ENCODE measurements at places on chromosomes 16 and 17.

DNA sequence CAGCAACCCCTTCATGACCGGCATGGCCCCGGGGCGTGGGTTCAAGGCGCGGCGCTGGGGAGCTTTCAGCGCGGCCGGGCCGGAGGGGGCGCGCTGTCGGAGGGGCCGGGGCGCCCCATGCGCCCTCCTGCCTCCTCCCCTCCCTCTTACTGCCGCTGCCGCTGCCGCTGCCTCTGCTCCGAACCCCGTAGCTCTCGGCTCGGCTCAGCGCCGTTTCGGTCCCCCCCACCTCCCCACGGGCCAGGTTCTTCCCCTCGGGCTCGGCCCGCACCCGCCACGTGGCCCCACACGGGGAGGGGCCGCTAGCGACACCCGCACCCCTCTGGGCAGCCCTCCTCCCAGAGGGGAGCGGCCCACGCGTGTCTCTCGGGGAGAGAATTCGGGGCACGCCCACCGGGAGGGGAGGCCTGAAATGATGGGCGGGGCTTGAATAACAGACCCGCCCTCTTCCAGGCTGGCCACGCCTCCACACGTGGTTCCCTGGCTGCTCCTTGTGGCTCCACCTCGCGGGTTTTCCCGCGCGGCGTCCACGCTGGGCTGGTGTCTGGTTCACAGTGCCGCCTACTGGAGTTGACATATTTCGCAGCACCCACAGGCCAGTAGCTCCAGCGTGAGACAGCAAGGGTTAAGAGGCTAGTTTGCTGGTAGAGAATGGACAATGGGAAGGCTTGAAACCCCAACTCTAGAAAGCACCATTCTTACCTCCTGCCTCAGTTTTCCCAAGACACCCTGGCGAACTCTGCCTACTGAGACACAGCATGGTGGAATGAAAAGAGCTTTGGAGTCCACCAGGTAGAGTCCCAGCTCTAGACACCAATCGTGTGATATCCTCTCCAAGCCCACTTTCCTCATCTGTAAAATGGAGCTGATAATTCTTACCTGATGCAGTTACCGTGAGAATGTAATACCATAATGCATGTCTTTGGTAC is at the start of gene KCNH4:
KCNH4 (minus strand) TSS at position 221 of the 929 bp plus-strand sequence; CDS start at position 24, 197 bp downstream.
- DNase-seq, result peak; percentile 59

GRCh38 chr16:59148769-59149155 is 414.6 kb upstream of the GOT2 start:
- DNase-seq, result no peak

DNA sequence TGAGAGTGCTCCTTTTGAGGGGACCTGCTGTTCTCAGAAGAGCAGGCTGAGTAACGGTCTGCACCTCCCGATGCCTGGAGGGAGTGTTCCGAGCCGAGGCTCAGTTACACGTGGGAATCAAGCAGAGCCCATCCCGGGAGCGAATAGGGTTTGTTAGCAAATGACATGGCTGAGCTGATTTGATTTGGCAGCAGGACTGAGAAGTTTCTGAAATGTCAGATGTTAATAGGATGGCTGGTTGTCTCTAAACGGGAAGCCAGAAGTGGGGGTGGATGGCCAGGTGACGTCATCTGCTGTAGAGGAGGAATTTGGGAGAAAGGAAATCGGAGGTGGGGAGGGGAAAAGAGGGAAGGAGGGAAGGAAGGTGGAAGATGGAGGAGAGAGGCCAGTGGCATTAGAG is 128.0 kb downstream of the RAP1GAP2 start:
- no peak for DNase-seq

DNA sequence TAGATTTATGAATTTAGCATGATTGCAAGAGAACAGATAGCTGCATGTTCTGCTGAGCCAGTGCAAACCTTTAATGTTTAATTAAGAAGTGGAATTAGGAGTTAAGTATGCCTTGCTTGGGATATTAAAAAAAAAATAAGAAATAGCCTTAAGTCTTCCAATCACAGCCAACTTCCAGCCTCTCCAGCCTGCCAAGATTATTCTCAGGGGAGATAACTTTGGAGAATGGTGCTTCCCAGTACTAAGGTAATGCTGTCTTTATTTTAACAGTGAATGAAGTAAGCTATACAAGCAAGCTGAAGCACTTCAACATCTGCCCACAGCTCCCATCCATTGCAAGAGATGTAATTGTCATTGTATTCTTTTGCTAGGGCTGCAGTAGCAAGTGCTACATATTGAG is 389.5 kb upstream of the ASIC2 start:
- DNase-seq, result no peak

DNA sequence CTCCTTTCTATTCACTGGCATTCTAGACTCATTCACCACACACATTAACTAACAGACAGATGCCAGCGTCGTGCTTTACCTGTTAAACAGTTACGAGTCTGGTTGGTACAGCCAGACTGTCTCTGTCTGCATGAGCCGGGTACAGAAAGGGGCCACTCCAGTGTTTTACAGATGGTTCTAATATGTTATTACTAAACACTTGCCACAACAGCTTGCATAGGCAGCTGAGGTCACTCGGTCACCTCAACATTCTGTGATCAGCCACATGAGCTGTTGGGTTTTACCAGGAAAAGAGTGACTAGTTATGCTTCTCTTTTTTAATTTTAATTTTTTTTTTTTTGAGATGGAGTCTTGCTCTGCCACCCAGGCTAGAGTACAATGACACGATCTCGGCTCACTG is 25.2 kb downstream of the CD300A start:
- DNase-seq, result no peak

DNA sequence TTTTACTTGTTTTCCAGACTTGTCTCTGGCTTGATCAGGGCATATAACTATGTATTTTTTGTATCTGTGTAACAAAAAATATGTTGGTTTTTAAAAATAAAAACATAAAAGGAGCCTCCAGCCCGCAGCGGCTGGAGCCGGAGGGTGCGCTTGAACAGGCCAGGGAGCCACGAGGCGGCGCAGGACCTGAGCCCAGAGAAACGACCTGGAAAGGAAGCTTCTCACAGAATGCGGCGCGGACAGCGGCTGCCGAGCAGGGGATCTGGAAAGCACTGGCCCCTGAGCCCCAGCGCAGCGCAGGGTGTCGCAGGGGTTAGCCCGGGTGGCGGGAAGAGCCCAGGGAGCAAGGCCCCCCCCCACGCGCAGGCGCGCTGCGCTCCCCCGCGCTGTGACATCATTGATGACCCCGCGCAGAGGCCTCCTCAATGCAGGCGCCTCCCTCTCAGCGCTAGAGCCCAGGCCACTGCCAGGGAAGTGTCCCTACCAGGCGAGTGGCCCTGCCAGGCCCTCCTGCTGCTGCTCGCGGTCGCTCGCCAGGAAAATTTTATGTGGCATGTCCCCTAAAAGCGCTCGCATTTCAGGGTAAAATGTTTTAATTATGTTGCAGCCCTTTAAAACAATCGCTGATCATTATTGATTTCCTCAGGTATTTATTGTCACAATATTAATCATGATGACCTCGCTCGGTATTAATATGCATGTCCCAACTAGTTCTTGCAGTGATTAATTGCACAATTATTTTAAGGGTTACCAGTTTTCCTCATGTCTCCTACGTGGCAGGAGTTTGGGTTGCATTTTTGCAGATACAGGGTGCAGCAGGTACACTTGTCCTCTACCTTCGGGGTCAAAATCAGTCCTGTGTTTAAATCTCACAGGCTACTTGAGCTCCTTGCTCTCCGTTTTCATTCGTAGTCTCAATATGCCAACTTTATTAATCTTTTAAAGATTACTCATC is 134.2 kb downstream of the USP22 start:
- DNase-seq, result peak; percentile 93

DNA sequence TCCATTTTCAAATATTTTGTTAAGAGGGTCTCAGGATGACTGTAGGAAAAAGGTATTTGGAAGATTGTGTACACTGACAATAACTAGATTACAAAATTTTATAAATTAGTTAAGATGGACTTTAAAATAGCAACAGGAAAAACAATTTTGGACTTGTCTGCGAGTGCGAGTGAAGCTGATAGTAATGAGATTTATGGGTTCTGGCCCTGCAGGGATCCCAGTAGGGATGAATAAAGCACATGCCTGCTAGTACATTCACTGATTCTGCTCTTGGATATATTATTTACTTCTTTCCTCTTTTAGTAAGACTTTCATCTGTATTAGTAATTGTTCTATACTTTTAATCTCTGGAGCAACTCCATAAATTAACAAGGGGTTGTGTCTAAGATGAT is 28.2 kb downstream of the PRKCA start:
- DNase-seq, result no peak

DNA sequence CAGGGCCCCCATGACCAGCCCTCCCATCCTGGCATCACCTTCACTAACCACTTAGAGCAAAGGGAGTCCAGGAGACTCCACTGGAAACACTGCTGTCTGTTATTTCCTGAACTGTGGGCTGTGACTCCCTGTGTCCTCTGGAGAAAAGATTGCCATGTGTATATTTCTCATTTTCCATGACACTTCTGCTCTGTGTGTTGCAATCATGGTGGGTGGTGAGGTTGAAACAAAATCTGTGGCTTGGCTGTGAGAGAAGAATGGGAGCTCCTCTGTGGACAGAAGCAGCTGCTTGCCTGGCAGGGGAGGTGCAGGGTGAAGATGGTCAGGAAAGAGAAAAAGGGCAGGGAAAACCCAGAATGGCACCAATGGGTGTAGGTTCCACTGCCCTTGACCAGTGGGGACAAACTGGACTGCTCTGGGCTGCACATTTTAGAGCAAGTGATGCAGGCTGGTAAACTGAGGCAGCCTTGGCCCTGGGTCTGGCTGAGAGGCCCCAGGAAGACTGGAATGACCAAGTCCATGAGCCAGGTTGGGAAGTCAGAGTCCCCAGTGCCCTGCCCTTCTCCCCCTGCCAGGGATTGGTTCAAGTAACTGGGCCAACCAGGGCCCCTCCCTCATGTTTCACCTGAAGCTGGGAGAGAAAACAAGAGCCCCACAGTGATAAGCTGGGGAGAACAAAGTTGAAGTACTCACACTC is 314.3 kb downstream of the C16orf95 start:
- DNase-seq, result no peak

DNA sequence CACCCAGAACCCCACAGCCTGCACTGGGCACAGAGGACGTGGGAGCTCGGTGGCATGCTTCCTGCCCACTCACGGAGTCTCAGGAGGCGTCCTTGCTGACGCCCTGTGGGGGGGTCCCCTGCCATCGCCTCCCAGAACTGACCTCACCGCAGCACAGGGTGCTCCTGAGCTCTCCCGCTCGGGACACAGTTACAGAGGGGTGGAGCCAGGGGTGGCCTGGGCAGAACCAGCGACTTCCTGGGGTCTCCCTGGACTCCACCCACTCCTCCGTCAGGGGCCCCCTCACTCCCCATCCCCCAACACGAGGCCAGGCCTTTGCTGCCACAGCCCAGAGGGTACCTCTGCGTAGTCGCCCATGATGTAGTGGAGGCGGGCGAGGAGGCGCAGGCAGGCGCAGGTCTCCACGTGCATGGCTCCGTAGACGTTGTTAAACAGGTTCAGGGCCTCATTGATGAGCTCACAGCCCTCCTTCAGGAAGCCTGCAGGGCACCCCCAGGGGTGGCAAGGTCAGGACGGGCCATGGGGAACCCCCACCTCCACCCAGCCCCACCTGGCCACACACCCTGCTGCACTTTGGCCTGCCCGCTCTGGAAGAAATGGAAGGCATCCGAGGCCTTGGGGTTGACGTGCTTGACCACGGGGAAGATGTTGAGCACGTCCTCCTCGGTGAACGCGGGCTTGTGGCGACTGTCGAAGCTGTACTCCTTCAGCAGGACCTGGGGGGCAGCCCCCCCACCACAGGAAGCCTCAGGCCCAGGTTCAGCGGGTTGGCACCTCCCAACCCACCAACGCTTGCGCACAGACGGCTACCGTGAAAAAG is 17.8 kb downstream of the CLUH start:
- no peak for DNase-seq

DNA sequence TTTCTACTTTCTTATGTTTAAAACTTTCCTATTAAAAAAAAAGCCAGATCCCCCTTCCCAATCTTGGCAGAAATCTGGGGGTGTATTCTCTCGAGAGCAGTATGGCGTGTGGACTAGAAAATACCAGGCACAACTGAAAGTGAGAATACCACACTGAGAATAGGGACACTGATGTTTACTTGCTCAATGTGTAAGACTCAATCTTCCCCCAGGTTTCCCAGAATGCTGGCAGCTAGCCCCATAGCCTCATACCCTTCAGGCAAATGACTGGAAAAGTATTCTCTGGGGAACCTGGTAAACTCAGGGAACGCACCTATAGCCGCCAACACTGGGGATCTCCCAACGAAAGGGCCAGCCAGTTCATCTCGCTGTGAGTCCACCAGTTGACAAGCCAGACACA is 15.3 kb downstream of the ZZEF1 start:
- DNase-seq, result no peak

DNA sequence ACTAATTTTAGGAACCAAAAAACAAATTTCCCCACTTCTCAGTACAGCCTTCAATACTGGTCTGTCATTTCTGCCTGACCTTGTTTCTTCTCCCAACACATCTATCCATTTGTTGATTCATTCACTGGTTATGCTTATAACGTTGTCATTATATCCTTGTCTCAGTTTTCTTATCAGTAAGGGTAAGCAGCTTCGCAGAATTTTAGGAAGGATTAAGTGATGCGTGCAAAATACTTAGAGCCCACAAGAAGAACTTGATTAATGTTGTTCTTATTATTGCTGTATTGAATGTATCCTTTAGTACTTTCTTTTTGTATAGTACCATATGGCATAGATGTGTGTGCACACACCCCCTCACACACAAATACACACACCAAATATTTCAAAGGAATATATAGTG is 403.5 kb upstream of the HSBP1 start:
- DNase-seq, result no peak

- DNase-seq, result no peak
These were observed 28.3 kb downstream of the PTRH2 start for GRCh38 chr17:59678918-59679317.

DNA sequence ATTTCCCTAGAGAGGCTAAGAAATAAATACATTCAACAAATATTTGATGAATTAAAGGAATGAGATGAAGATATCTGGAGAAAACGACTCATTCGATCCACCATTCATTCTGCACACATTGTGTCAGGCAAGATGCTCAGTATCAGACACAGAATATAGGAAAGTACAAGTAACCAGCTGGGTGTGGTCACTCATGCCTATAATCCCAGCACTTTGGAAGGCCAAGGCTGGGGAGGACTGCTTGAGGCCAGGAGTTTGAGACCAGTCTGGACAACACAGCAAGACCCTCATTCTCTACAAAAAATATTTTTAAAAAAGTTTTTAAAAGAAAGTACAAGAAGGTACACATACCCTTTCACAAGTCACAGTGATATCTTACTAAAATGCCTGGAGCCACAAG is 42.3 kb downstream of the CRLF3 start:
- DNase-seq, result no peak

- DNase-seq, result no peak
These were observed 79.1 kb downstream of the TAOK1 start for GRCh38 chr17:29469276-29469675.

- no peak for DNase-seq
These were observed 560.6 kb downstream of the TOX3 start for GRCh38 chr16:51986301-51986700.

DNA sequence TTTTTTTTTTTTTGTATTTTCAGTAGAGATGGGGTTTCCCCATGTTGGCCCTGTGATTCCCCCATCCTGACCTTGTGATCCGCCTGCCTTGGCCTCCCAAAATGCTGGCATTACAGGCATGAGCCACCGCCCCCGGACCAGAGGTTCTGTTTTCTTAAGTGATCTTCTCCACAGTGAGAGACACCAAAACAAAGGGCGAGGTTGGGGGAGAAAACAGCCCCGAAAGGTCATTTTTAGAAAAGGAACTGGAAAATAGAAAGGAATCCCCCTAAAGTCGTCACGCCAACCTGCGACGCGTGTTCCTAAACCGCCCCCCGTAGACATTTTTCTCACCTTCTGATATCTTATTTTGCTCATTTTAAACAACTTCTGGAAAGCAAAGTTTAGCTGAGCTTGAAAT is 6.1 kb upstream of the AXIN2 start:
- no peak for DNase-seq
